Stimulated activated CD8-positive, alpha-beta memory T cell treated with anti-CD3 and anti-CD28 coated beads, Interleukin-15, amount 100 ng/mL, for 4 hours (primary cell): ENCODE measurements at places on chromosomes 6 and 20.

DNA sequence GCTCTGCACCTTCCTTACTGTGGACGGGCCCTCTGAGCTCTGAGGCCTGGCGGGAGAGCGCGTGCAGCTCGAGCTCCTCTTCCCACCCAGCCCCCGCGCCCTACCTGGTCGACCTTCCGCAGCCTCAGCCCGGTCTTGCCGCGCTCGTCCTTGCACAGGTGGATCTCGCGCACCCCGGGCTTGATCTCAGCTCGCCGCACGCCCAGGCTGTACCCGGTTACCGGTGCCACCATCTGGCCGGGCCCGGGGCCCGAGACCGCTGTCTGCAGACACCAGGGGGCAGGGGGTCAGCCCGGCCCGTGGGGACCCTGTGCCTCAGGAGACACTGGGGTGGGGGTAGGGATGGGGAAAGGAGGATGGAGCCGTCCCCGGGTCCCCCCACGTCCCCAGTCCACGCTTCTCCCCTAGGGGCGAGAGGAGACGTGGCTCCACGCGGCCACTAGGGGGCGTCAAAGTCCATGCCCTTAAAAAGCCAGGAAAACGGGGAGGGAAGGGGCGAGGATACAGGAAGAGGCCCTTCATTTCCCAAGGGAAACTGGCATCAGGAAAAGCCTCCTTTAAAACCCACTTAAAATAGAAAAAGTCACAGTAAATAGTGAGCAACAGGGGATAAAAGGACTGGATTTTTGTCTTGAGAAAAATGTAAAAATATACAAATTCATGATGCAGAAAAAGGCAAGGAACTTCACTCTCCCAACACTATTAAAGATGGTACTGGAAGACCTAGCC lies 15.5 kb downstream of the SDCBP2 start:
- DNase-seq = peak; percentile 20

GRCh38 chr6:127457456-127458064 lies 1.6 kb downstream of the KIAA0408 start:
- no peak for DNase-seq

DNA sequence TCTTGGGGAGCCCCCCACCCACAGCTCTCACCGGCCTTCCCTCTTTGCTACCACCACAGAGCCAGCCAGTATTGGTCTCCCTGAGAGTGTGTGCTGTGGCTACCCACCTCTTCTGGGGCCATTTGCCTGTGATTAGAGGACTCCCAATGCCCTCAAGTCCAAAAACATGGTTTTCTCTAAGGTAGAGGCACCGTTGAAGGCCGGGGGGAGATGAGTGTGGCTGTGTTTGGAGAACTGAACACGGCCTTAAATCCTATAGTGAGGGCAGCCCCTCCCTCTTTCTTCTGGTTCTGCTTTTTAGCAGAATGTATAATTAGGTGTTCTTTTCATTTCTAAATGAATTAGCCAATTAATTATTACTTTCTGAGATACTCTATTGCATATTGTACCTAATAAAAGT lies 2.5 kb downstream of the CCR6 start:
- no peak for DNase-seq

GRCh38 chr6:65123521-65123920 lies 583.5 kb downstream of the EYS start:
- DNase-seq = no peak

GRCh38 chr6:54586251-54586650 lies 260.3 kb upstream of the FAM83B start:
- no peak for DNase-seq

GRCh38 chr6:152206072-152206818 lies 398.8 kb downstream of the ESR1 start:
- DNase-seq = no peak

GRCh38 chr6:134060491-134061106 lies 8.2 kb upstream of the SLC2A12 start:
- DNase-seq = no peak

GRCh38 chr6:117547688-117548621 lies 54.4 kb downstream of the GOPC start:
- peak; percentile 27 for DNase-seq

DNA sequence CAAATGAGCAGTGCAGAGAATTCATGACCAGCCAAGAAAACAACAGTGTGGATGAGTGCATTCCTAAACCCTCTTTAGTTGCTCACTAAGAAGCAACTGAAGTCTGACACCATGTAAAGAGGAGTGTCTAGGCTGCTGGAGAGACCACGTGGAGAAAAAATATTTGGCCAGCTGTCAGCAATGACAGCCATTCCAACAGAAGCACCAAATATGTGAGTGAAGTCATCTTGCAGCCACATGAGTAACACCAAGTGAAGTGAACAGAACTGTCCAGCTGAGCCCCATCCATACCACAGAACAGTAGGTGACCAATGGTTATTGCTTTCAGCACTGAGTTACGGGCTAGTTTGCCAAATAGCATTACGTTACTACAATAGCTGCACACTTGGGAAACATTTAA lies 89.4 kb downstream of the TBXT start:
- no peak for DNase-seq

GRCh38 chr6:26124781-26125685 lies 37.8 kb downstream of the HFE start:
- DNase-seq = no peak

- no peak for DNase-seq
Measured at GRCh38 chr6:152018876-152019275, 211.4 kb downstream of the ESR1 start.

DNA sequence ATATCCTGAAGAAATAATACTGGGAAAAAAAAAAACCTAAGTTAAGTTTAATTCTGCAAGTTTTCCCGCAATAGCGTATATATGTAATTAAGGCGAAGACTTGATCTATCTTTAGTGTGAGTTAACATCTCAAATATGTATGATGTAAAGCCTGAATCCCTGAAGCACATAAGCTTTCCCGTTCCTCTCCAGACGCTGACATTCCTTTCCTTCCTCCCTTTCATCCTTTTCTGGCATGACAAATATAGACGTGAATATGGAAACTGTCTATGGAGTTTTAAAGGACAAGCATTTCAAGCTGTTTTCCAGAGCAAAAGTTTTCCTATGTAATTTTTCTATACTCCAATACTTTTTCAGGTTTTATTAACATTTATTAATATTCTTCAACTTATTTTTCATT lies 637.0 kb downstream of the COL12A1 start:
- DNase-seq = no peak

DNA sequence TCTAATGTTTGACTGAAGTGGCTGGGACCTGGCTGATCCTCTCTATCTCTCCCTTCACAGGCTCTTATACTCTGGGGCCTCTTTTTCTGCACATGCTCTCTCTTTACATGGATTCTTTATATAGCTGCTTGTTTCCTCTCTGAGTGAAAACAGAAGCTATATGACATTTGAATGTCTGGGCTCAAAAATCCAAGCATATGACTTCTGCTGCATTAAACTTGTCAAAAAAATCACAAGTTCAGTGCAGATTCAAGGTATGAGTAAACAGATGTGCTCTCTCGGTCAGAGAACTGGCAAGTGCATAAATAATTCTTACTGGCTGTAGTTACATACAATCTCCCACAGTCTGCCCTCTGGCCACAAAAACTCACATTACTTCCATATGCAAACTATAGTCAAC lies 96.6 kb downstream of the LCA5 start:
- no peak for DNase-seq

DNA sequence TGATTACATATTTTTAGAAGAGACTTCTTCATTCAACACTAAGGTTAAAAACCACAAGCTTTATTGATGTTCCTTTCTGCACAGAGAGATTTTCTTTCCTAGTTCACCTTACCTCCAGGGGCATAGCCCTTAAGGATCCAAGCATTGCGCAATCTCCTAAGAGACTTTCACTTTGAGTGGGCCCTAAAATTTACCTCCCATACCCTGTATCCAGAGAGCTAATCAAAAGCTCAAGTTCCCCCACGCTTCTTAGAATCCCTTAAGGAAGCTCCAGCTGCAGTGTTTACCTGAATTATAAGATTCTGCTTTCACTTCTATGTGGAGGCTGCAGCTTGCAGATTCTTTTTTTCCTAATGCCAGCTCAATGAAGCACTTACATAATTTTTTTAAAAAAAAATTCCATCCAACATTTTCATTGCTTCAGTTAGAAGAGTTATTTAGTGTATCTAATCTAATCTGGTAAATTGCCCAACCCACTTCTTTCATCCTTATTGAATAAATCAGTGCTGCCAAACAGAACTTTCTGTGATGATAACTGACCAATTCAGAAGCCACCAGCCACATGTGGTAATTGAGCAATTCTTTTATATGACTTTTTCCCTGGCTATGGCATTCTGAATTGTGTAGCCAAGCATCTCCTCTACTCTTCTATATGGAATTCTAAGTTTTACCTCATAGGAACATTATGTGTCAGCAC lies 24.6 kb upstream of the SPTLC3 start:
- no peak for DNase-seq

DNA sequence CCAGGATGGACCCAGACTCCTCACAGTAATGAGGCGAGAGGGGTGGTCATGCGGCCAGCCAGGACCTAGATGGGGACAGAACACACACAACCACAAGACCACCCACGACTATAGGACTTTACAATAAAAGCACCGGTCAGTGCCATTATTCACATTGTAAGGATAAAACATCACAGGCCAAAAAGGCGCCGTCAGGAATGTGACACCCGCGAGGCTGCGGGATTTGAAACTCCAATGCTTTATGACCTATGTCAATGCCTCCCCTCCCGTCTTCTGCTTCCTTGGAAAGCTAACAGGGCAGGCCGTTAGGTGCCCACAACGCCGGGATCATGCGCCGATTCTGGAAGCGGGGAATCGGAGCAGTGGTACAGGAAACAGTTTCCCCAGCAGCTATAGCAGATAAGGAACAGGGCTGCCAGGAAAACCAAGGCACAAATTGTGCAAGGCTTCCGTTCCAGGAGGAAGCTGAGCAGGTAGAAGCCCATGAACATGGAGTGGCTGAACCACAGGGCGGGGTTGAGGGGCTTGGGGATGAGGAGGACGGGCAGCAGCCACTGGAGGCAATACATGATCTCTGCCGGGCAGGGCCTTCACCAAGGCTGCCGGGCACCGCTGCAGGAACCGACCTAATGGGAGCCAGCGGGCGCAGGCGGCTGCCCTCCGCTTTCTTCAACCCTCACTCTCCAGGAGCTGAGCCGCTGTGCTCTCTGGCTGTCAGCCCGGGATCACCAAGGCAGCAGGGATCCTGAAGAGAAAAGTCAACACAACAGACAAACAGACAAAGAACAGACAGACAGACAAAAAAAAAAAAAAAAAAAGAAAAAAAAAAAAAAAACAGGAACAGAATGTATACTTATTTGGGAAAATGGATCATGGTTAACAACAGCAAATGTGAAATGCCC lies 2.2 kb upstream of the NNAT start:
- DNase-seq = no peak
